ENCODE measurements at places on chromosomes 7 and 10.

DNA sequence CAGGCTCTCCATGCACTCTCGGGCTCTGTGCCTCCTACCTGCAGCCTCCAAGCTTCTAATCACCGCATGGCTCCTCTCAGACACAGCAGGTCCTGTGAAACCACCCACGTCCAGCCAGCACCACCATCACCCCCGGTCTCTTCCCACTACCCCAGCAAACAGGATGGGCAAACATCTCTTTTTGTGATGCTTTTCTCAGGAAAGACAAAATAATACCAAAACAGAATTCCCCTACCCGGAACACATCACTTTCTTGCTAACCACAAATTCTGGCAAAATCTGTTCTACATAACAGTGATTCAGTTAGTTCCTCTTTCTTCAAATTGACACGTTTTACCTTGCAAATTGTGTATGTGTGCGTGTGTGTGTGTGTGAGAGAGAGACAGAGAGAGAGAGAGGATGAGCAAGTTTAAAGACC is 6.5 kb downstream of the SNX8 start:
- no peak for DNase-seq

DNA sequence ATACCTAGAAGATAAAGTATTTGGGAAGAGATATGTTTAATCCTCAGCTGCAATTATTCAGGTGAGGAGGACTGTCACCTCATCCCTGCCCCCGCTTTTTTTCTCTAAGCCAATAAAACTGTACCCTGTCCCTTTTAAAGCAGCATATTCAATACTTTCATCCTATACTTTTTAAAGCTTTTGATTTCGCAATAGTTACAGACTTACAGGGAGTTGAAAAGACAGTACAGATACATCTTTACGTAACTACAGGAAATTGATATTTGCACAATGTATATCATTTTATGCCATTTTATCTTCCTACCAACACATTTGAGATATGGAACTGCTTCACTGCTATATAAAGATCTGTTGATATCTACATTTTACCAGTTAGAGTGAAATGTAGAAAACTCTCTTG is 47.6 kb downstream of the STK17A start:
- DNase-seq: no peak

GRCh38 chr7:65981965-65982792 is at the start of gene GUSB:
Gene GUSB, minus strand, starts transcription at chr7:65982213. Its CDS starts 30 bp downstream, at chr7:65982183.
- peak; percentile 81 for DNase-seq

DNA sequence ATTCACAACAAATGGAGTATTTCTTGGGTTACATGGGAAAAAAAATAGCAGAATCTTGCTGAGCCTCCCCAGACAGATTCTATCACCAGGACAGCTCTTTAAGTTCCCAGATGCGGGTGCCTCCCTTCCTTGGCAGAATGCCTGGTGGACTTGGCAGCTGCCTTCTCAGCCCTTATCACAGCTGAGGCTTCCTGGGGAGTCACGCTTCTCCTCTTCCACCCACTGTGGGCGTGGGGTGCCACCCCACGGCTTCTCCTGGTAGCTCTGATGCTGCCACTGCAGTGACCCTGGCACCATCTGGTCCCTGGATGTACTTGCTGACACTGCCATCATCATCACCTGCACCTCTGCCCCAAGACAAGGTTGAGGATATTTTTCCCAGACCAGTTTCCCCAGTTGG is 16.2 kb upstream of the NME8 start:
- no peak for DNase-seq

DNA sequence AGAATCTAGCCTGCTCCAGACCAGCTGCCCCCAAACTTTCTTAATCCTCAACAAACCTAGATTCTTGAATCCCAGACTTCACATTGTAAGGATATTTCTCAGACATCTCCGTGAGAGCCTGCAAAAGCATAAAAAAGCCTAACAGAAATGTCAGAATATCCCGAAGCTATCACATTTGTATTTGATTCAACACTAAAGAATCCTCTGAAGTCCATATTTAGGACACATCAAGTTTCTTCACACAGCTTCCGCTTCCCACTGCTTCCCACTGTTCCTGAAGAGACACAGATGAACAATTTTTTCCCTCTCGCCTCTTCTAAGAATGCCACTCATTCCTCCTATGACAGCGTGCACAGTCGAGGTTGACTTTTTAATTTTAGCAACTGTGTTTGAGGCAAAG is 396.2 kb upstream of the IGFBP3 start:
- DNase-seq: no peak

GRCh38 chr10:54577682-54578081 is 223.3 kb downstream of the PCDH15 start:
- no peak for DNase-seq

DNA sequence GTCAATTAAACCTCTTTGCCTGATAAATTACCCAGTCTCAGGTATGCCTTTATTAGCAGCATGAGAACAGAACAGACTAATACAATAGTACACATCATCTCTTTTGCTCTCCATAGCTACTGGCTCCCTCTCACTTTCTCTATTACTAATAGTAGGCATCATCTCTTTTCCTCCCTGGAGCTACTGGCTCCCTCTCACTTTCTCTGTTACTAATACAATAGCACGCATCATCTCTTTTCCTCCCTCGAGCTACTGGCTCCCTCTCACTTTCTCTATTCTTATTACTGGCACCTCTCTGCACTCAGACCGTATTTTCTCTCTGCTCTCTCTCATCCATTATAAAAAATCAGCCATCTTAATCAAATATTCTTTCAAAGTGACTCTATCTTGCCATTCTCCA is 37.1 kb downstream of the SLC25A13 start:
- DNase-seq: no peak

- no peak for DNase-seq
These were observed 10.8 kb downstream of the ANTXRL start for GRCh38 chr10:46297406-46298204.

- no peak for DNase-seq
These were observed 18.7 kb upstream of the ARHGAP12 start for GRCh38 chr10:31947144-31947926.

DNA sequence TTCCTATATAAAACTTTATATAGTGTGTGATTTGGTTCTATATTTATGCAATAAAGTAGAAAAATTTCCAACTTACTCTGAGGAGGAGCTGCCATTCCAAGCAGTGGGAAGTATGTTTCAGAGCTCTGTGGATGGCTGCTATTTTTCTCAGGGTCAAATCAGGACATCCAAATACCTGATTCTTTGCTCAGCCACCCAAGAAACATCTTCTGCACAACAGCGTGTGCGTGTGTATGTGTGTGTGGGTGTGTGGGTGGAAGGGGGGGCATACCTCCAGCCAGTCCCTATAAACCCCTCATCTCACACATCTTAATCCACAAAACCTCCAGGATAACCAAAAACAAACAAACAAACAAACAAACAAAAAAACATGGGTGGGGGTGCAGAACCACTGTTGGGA is 66.3 kb upstream of the EMX2 start:
- DNase-seq: no peak

GRCh38 chr10:102461187-102462054 is 10.1 kb upstream of the C10orf95 start:
- peak; percentile 92 for DNase-seq

GRCh38 chr7:64849924-64850499 is 53.1 kb upstream of the ZNF273 start:
- DNase-seq: no peak

DNA sequence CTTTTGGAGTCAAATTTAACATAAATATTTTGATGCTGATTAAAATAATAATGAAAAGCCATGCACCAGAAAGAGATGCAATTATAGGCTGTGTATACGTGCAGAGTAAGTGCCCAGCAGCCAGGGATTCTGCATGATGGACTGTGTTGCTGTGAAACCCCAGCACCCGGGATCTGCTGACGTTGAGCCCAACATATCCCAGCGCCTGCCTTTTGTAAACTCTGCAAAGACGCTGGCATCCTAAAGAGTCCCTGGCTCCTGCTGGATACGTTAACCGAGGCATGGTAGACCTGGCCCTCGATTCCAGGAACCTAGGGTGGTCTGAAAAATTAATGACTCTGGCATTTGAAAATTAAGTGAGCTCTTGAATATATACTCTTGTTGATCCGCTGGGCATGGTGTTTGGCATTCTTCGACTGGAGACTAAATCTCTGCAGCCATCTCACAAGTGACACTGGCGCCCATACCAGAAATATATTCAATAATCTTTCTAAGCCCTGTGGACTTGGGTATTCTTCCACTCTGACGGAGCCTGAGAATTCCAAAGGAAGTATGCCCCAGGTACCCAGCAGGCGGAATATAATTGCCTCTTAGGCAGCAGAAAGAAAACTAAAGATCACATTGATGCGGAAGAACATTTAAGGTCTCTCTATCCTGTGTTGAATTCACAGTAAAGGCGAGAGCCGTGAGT is 191.2 kb upstream of the SH2B2 start:
- DNase-seq: no peak

GRCh38 chr7:116837586-116837985 is 24.8 kb upstream of the CAPZA2 start:
- no peak for DNase-seq

- no peak for DNase-seq
These were observed 179.3 kb upstream of the CSTF2T start for GRCh38 chr10:51878695-51879094.

Measured in T-helper 1 cell (primary cell).